Caudate nucleus (tissue), 63 donors: ENCODE measurements at places on chromosomes 1 and 21.

DNA sequence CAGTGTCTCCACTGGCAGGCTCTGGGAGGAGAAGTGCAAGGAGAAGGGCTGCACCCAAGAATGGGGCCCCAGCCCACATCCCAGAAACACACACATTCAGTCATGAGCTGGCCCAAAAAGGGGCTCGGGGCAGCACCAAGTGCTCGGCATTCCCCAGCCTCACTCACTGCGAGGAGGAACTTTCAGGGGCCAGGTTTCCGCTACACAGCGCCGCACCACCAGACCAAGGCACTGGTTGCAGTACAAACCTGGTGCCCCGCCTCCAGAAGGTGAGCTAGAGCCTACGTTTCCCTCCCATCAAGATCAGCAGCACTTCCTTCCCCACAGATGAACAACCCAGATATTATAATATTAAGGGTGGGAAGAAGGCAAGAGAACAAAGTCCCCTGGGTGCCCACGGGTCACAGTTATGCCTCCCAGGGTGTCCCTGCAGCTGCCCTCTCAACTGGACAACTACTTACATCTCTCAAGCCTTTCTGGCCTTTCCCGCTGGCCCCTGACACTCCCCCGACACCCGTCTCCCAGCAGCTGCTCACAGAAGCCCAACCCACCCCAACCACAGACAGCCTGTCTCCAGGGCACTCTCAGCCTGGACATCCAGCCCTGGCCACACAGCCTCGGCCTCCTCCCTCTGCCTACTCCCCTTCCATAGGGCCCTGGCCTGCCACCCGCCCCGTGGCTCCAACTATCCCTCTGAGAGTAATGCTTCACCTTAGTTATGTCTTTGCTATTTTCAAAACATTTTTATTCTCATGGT, 3.8 kb downstream of the PBXIP1 start:
- DNase-seq, result no peak

DNA sequence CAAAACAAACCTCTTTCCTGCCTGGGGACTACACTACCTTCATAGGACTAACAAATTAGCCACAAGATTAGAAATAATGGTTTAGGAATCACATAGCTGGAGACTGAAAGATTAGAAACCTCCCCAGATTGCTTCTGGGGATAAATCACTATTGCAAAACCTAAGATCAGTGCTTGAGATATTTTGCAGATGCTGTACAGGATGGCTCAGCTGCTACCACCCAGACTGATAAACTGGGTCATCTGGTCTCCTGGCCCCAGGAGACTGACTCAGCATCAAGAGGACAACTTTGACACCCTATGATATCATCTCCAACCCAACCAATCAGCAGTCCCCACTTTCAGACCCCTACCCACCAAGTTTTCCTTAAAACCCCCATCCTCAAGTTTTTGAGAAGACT, 137.0 kb downstream of the LRRC53 start:
- DNase-seq, result no peak

DNA sequence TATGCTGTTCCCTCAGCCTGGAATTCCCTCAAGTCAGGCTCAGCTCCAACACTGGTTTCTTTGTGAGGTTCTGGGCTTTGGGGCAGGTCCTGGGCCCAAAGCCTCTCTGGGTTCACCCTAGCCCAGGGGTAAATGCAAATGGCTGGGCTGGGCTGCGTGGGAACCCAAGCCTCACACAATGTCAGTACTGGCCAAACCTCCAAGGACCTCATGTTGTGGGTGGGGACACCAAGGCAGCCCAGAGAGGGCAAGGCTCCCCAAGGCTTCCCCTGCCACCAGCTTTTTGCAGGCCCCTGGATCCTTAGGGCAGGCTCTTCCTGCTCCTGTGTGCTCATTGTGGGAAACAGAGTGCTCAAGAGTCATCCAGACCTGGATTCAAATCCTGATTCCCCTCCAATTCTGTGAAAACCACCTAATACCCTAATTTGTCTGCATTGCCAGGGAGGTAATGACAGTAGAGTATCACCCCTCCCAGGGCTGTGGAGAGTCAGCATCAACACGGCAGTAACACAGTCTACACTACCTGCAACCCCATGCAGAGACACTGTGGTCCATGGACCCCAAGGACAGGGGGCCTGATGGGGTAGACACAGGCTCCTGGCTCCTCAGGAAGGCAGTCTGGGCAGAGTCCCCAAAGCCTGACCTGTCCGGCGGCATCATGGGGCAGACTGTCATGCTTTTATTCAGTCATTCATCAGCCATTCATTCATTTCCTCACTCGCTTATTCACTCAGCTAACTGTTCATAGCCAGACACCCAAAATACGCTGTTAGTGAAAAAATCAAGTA, 85.7 kb downstream of the DMRTB1 start:
- DNase-seq, result no peak

DNA sequence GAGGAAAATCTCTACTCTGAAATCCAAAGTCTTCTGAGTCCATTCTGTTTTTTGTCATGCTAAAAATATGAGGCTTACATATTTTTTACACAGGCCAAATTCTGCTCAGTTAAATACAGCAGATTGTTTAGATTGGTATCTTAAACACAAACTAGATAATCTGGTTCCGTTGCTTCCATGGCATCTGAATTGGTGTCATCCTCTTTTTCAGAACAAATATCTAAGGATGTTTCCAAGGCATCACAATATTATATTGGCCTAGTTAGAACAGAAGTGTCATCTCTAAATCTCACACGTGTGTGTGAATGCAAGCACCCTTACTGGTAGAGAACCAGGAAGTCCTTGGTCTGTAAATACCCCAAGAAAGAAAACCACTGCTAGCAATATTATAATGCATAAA, 151.2 kb downstream of the NRIP1 start:
- no peak for DNase-seq

DNA sequence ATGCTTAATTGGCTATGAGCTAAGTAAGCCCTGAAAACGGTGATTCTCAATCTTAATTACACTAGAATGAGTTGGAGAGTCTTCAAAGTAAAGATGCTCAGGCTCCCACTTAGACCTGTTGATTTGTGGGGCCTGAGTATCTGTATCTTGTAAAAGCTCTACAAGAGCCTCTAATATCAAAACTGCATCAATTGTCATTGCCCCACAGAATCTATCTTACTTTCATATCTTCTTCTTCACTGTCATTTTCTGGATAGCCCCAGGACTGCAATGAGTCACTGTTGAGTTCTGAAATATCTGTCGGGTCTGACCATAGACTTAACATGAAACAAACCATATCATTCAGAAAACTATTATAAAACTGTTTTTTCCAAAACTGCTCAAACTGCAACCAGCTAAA, 102.8 kb upstream of the SERTAD4 start:
- DNase-seq, result no peak

DNA sequence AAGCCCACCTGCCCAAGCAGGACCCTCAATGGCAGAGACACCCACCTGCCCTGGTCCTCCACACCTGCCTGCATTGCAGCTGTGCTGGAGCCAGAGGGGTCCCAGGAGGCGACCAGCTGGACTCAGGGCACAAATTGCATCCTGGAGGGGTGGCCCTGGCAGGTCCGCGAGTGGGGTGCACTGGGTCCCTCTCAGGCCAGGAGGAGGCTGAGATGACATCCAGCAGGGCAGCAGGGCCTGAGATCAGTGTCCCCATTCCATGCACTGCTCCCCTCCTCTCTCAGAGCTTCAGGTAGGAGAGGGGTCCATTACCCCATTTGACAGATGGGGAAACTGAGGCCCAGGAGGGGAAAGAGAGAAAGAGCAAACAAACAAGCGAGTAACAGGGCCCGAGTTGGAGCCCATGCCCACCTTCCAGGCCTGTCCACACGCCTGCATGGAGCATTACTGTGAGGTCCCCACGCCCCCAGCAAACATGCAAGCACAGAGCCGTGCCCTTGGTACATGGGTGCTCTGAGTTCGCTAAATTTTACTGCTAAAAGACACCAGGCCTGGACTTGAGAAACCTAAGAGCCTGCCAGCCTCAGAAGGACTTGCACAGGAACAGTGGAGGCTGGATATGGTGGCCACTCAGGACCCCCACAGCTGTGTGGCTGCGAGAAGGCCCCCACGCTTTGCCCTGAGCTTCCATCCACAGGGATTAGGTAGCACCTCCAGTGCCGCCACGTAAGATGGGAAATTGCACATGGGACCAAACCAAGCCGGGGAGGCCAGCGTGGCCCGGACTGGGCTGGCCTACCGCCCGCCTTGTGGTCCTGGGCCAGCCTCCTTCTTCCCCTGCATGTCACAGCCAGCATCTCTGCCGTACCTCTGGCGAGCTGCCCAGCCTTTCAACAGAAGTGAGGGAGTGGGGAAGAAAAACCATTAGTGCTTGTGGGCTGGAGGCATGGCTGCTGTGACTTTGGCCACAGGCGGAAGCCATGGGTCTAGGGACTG, 7.4 kb downstream of the WNT3A start:
- DNase-seq, result no peak

DNA sequence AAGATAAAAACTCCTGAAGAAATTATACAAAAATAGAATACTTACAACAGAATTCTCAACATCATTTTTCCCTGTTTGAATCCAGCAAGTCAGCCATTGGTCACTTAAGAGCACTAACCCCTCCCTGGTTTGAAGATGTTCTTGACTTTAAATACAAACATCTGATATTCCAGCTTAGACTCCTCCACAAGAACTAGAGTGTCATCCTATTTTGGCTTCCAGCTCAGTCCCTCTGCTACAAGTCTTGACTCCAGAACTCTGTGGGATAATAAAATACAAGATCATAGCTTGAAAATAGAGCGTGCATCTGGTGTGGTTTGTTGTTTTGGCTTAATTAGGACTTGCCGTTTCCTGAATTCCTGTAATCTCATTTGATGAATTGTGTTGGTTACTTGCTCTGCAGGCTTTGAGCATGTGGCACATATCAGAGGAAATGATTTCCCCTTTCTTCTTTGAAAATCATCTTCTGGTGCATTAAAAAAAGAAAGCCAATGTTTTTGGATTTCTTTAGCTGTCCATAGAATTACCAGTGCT, 63.7 kb upstream of the DPT start:
- DNase-seq, result no peak

- no peak for DNase-seq
These were observed 118.6 kb upstream of the IFFO2 start for GRCh38 chr1:19074902-19075721.

DNA sequence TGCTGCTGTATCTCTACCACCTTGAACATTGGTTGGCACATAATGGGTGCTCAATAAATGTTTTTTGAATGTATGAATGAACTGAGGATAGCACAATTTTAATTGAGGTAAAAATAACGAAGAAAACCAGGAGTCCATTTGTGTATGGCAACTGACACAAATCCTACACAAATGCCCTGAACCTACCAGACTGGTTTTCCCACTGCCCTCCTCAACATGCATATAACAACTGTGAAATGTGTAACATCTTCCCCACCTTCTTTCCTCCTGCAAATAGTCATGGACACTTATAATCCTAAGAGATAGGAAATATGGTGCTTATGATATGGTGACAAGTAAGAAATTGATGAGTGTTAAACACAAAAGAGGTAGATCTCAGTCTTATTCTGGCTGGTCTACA, 9.9 kb upstream of the LMO4 start:
- no peak for DNase-seq

- DNase-seq, result no peak
These were observed 6.2 kb downstream of the COQ8A start for GRCh38 chr1:226946285-226946684.

- DNase-seq, result no peak
These were observed 28.9 kb downstream of the ERI3 start for GRCh38 chr1:44326024-44326701.

DNA sequence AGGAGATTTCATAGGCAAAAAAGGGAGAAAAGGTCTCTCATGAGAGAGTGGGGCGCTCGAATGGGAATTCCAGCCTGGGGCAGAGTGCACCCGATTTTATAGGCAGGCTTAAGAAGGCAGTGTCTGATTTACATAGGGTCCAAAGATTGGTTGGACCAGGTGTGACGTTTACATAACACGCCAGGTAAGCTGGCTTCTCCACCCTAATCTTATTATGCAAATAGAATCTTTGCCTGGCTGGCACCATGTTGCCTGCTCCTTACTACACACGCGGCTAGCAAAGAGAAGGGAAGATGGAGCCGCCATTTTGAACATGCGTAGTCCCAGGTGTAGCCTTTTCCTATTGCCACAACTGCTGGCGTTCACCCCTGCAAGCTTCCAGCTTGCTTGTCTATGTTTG, 103.7 kb downstream of the SLC16A1 start:
- DNase-seq, result no peak

DNA sequence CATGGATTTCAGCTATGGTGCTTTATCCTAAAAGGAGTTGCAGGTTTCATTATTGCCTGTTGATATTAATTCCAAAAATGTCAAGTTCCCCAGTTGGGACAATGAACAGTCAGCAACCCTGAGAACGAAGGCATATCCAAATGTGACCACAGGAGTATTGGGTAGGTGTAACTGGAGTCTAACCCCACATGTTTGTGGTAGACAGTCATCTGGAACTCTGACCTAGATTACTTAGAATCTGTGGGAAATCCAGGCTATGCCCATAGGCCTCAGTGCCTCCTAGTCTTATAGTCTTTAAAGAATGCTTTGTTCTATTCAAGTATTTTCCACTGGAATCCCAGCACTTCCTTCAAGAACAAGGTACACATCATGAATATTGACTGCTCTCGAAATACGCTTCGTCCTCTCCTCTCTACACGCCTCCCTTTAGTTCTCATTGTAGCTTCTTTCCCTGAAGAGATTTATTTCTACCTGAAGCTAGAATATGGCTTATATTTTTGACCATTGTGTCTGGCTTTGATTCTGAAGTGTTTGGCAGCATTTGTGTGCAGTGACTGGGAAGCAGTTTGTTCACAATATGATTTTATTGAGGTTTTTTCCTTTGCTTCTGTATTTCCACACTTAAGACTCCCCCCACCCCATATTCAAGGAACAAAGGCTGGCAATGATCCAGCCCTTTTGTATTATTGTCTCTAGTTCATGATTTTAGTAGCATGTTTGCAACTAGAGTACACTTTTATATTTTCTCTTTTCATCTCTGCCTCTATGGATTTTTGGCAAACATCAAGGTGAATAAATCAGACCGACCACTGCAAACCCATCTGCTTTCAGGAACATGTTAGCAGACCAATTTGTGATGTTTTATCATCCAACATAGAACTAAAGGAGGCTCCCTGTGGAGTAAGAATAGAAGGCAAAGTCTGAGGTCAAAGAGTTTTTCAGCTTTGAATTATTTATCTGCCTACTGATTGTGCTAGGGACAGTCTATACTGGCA, 178.6 kb downstream of the GPR52 start:
- DNase-seq, result no peak

- no peak for DNase-seq
These were observed 42.5 kb downstream of the XCL1 start for GRCh38 chr1:168618886-168619285.

- no peak for DNase-seq
These were observed 2.4 kb upstream of the CEP350 start for GRCh38 chr1:179952186-179952585.

GRCh38 chr21:30979054-30979453, 59.2 kb downstream of the KRTAP19-8 start:
- no peak for DNase-seq

GRCh38 chr1:211305044-211305443, 21.6 kb upstream of the TRAF5 start:
- DNase-seq, result no peak

GRCh38 chr21:25283720-25284119, 323.6 kb downstream of the MRPL39 start:
- DNase-seq, result no peak

DNA sequence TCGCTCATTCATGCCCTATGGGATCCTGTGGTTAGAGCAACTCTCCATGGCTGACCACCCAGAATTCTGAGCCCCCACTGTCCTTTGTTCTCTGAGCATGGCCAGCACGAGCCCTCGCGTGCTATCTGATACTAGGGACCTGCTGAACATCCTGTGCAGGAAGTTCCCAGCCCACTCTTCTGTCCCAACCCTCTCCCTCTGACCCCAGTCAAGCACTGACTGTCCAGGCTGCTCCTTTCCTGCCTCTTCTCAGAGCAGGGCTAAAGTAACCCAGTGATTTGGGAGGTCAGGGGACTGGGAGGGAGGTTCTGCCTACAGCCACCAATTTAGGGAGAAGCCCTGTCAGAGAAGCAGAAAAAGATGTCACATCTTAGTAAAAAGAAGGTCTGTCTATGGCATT, 21.2 kb downstream of the CYP4B1 start:
- DNase-seq, result no peak
